Right renal cortex interstitium (tissue), 3 donors: ENCODE measurements at places on chromosomes 2 and 18. TPM values are rescaled to one million over a fixed set of nuclear protein-coding genes. Genes with fewer than 3 reads are reported as not detected.

- DNase-seq, result no peak
Measured at GRCh38 chr2:135074216-135074615, 22.1 kb downstream of the RAB3GAP1 start.

- DNase-seq, result no peak
Measured at GRCh38 chr2:240775905-240776304, 44.1 kb downstream of the KIF1A start.

DNA sequence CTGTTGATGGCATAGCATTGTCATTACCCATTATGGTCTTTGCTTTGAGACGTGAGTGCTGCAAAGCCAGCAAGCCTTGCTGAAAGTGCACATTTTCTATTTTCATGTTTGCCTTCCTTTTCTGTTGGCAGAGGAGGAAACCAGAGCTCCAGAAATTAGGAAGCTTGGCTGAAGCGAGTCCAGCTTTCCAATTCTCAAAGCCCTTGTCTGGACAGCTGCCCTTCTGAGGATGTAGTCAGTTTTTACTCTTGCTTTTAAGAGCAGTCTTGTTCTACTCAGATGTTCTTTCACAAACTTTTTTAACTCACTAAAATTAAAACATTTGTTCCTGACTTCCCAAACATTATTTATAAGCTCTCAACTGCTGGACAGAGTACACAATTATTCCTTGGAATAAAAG lies 93.8 kb downstream of the ICOS start:
- DNase-seq, result no peak

DNA sequence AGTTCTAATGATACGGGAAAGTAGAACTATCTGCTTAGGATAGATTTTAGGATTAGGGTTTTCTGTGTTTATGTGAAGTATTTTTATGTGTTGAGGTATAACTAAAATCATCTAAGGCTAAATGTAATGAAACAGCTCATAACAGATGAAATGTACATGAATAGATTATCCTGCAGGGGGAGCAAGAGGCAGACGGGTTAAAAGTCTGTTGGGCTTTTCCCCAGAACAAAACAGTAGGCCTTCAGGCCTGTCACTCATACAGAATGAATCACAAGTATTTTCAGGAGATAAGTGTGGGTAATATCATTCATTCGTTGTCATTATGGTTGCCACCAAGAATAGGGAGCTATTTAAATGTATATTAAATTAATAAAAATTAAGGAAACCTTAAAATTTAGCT lies 107.9 kb upstream of the IL1R2 start:
- no peak for DNase-seq

- DNase-seq, result no peak
Measured at GRCh38 chr2:190123956-190124355, 61.4 kb upstream of the MSTN start.

DNA sequence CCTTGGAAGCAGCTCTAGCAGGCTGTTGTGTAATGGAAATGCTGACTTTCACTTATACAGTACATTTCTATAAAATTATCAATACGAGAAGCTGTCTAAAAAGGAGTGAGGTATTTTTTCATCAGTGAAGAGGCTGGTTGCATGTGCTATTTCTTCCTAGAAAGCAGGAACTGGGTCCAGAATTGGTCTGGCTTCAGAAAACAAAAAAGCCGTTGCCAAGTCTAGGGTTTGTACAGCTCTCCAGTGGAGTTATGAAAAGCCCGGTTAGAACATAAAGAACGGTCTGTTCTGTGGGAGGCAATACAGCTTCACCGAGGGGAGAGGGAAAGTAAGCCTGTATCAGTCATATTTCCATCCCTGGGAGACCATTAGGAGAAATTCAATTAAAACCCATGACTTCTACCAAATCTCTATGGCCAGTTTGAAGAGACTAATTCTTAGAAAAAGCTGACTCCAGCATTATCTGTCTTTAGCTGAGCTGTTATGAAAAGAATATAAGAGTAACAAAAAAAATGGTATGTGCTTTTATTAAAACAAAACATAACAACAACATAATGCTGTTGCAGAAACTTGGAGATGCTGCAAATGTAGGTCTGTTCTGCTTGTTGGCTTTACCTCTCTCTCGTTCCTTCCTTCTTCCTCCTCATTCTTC lies 217.0 kb downstream of the CMPK2 start:
- no peak for DNase-seq

DNA sequence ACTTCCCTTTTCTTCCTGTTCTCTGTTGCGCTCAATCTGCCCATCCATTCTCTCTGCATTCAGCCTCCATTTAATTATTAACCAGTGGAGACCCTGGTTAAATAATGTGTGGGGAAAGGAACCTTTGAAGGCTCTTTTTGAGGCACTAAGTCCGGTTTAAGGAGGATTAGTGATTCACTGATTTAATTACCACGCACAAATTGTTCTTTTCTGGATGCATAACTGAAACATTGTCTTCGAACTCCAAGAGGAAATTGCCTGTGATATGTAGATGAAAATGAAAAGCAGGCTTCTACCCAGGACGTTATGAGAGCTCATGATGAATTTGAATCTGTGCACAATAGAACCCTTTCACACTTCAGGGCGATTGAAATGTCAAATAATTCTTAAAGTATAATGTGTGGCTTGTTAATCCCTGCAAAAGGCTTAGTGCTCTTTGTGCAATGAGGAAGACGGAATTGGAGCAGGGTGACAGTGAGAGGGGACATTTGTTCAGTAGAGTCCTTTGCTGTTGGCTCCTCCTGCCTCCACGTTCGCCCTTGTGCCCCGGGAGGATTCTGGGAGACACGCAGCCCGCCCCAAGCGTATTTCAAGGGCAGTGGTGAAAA lies 51.1 kb upstream of the ZNF236 start:
- no peak for DNase-seq

DNA sequence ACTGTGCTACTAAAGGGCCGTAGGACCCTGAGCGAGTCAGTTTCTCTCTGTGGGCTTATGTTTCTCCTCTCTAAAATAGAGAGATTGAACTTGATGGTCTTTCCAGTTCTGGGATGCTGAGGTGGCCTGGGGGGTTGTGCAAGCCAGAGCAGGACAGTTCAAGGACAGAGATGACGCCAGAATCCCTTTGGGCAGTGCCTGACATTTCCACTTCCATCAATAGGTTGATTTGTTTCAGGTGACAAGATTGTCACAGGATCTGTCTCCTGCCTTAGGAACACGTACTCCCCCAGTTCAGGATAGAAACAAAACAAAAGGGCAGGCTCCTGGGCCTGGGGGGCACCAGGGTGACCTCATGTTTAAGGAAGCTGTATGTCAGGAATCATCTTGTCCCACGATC lies 82.0 kb downstream of the XDH start:
- no peak for DNase-seq

GRCh38 chr2:104425850-104426595 lies 427.9 kb upstream of the POU3F3 start:
- no peak for DNase-seq

DNA sequence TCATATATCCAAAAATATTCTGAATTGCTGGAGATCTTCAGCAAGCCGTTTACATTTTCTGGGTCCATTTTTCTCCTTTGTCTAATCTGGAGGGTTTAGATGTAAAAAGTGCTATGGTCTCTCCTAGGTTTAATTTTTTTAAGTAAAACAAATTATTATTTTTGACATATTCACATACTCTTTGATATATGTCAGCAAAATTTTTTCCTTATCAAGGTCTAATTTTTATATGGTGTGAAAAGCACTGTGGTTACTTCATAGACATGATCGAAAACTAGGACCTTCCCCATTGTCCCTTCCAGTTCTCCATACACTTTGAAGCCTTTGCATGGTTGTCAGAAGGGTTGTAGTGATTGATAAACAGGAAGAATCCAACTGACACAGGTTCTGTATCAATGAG lies 168.2 kb downstream of the PLCL1 start:
- no peak for DNase-seq

- DNase-seq, result no peak
Measured at GRCh38 chr18:13585379-13586153, 140.8 kb downstream of the FAM210A start.

- no peak for DNase-seq
Measured at GRCh38 chr2:75047189-75047991, 88.9 kb downstream of the POLE4 start.

DNA sequence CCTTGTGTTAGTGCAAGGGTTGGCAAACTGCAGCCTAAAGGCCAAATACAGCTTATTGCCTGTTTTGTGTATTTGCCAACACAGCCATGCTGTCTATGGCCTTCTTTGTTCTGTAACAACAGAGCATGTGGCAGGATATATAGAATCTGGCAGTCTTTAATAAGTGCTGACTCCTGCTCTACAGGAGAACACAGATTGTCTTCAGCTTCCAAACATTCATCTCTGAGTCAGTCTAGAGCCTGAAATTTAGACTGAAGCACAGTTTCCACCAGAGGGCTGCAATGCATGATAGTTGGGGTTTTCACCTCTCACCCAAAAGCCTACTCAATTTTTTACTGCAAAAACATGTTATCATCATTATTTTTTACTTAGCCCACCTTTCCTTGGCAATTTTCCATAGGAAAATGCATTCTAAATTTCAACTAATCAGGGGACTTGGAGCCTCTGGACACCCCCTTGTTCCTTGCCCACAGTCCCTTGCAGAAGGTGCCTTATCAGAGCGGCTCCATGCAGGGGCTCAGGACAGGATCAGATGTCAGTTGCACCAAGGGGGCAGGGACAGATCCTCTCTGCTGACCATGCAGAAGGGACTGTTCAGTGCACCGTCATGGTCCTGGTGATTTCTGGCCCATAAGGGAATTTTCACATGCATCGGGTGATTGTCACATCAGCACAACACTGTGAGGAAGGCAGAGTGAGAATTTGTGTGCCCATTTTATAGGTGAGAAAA lies 12.4 kb downstream of the IL37 start:
- DNase-seq, result no peak

- no peak for DNase-seq
Measured at GRCh38 chr2:133760376-133760775, 192.1 kb upstream of the NCKAP5 start.

GRCh38 chr2:136251197-136251884 lies 133.4 kb upstream of the CXCR4 start:
- no peak for DNase-seq

DNA sequence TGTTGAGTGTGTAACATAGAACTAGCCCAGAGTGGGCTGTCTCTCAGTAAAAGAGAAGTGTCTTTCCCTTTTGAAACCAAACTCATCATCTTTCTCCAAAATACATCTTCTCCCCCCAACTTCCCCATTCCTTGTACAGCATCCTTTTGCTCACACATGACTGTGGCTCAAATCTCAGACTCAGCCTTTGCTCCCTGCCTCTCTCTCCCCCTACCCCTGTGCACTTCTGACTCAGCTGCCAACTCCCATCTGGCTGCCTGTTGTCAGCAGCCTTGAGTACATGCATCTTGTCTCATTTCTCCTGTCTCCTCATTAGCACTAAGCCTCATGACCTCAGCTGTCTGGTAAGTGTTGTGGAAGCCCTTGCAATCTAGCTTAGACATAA lies 18.1 kb upstream of the MGAT4A start:
- DNase-seq, result no peak

- no peak for DNase-seq
Measured at GRCh38 chr2:17517481-17518211, 594 bp downstream of the RAD51AP2 start.

DNA sequence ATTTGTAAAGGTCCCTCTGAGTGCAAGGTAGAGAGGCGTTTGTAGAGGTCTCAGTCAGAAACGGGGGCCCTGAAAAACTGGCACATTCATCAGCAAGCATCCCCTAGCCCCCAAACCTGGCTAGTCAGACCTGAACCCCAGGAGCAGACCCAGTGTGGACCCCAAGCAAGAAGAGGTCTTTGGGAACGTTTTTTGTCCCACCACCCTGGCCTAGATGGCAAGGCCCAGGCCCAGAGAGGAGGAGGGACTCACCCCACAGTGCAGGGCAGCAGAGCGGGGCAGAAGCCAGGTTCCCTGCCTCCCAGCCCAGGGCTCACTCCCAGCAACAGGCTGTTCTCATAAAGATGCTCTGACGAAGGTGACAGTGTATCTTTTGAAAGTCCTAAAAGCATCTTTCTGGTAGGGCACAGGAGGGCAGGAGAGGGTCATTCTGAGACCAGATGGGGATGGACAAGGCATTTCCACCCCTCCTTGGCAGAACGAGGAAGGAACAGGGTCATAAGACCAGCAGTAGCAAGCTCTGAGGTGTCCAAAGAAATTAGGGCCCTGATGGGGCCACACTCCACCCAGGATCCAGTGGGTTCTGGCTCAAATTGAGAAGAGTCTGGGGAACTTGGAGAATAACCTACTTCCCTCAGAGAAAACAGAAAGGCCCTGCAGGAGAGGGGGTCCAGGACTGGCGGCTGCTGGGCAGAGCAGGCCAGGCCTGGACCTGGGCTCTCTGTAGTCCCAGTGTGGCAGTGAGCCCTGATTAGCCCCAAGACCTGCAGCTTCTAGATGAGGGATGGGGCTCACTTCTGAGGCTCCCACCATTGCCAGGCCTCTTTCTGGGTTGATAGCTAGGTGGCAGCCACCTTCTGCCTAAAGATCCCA lies 18.2 kb downstream of the ADRA2B start:
- no peak for DNase-seq

DNA sequence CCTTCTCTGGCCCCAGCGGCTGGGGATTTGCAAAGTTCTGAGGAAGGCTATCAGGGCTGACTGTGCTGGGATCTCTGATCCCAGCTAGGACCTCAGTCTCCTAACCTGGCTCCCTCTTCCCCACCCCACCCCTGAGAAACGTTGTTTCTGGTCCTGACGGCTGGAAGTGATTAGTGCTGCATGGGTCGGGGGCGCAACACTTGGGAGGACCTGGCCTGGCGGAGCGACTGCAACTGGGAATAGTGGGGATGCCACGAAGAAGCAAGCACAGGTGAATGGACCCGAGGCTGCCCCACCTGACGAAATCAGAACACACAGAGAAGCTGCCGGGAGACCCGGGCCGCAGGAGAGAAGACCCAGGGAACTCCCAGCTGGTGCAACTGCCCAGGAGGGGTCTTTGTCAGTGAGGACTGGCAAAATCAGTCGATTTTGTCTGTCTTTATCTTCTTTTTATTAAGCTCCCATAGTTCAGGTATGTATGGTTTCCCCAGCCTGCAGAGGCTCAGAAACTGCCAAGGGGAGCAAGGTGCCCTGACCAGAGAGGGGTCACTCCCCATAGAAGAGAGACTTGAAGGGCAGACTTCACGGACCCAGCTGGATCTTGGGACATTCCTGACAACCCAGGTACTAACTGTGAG lies 656 bp upstream of the LBX2 start:
- no peak for DNase-seq

Gene CFAP65
- 0.24 TPM for polyA plus RNA-seq

Gene HOXD13
- 0.14 TPM for polyA plus RNA-seq

Gene FNDC4
- polyA plus RNA-seq, result 8.2 TPM

Gene KIF1A
- 7.1 TPM for polyA plus RNA-seq

Gene TCF23
- 0.93 TPM for polyA plus RNA-seq

Gene ABCG5
- 0.50 TPM for polyA plus RNA-seq
